Chondrocyte (in vitro differentiated cells): ENCODE measurements at places on chromosomes 3 and 15. TPM values are rescaled to one million over a fixed set of nuclear protein-coding genes. Genes with fewer than 3 reads are reported as not detected.

The SAMMSON gene
- 0.39 TPM in 1 of 3 replicates, not detected in the others for total RNA-seq

- no peaks in the 10 kb centered on the region for H3K27me3 ChIP-seq
- no peak overlapping the region for H3K27ac ChIP-seq
- no peak overlapping the region for H3K4me3 ChIP-seq
- H3K36me3 ChIP-seq = no peaks in the 10 kb centered on the region
Measured at GRCh38 chr15:39472621-39473297, 108.1 kb upstream of the THBS1 start.

GRCh38 chr15:27573805-27574485, 525.2 kb downstream of the OCA2 start:
- peaks cover 2% of the 10 kb centered on the region for H3K36me3 ChIP-seq
- H3K4me1 ChIP-seq = no peaks in the 10 kb centered on the region
- H3K27ac ChIP-seq = no peak overlapping the region
- H3K4me3 ChIP-seq = no peak overlapping the region

- H3K4me1 ChIP-seq = peaks cover 12% of the 10 kb centered on the region
- no peak overlapping the region for H3K4me3 ChIP-seq
- DNase-seq = no peak
- H3K27me3 ChIP-seq = peaks cover 2% of the 10 kb centered on the region
- no peaks in the 10 kb centered on the region for H3K36me3 ChIP-seq
Measured at GRCh38 chr3:113630956-113631542, 65.4 kb downstream of the USF3 start.

The CHRFAM7A gene
- total RNA-seq = 1.2 to 5.3 TPM (median 4.4 TPM) in 3 replicates

- peak overlapping the region; percentile 91 for H3K4me3 ChIP-seq
- H3K27me3 ChIP-seq = no peaks in the 10 kb centered on the region
- DNase-seq = no peak
- H3K27ac ChIP-seq = peak overlapping the region; percentile 100
Measured at GRCh38 chr3:5186858-5187155, 700 bp upstream of the EDEM1 start.

DNA sequence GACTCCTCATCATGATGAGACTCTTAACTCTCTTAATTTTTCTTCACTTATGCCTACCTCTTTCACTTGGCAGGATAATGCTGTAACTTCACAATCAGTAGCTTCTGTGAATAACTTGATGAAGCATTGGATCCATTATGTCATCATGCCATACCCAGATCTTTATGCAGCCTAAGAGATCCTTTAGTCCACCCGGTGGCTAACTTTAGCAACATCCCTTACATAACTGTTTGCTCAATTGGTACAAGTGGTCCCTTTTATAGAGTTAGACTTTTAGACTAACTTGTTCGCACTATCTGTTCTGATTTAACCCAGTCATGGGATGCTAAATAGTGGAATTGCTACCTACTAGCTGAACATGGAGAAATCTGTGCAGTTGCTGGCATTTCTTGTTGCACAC, 184.5 kb downstream of the USP13 start:
- no peak for DNase-seq
- H3K4me3 ChIP-seq = no peak overlapping the region
- peaks cover 9% of the 10 kb centered on the region for H3K4me1 ChIP-seq
- H3K27ac ChIP-seq = no peak overlapping the region

DNA sequence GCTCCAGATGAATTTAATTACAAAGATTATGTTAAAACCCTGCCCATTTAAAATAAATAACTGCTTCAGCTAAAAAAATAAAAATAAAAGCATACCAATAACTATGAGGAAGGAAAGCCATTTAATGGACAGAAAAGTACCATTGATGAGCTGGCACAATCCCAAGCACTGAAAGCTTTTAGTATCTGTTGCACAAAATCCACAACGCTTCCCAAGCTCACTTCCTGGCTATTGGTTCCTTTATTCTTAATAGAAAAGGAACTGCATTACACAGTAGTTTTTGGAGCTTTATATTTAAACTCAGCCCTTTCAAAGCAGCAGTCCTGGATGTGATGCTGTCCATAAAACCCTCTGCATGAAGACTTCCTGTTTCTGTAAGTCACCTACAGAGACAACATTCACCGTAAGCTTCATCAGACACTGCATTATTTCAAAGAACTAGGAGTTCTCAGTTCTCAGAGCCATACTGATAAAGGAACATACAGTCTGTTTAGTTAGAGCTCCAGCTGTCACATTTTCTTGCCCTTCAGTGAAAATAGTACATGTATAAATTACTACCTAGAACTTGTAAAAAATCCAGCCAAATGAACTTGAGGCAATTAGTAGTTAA, 81.5 kb downstream of the CSNK1G1 start:
- peaks cover 6% of the 10 kb centered on the region for H3K4me1 ChIP-seq
- H3K4me3 ChIP-seq = no peak overlapping the region
- H3K27me3 ChIP-seq = no peaks in the 10 kb centered on the region
- DNase-seq = no peak
- H3K27ac ChIP-seq = no peak overlapping the region

DNA sequence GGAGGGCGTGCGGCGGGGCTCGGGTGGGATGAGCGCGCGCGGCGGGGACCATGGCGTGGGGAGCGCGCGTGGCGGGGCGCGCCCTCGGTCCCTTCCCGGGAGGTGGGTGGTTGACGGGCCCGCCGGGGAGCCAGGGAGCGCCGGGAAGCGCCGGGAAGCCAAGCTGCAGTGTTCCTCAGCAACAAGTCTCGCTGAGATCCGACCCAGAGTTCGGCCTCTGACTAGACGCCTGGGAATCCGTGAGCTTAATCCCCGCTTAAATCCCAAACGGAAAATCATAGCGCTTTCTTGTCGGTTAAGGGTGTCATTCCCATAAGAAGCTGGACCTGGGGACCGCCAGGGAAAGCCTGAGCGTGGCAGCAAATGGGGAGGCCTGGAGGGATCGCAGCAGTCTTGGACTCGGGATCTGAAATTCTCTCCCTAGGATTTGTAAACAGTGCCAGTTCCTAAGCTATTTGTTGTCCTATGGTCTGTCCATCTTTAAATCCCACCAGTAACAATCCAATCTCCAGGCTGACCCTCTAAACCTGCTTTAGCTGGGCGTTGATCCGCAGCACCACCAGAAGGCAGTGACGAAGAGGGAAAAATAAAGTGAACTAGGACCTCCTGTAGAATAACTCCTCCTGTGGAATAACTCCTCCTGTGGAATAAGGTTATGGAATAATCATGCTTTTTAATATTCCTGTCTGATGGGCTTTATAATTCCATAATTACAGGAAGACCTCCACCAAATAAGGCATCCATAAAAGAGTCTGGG, 570 bp upstream of the NEDD4 start:
- H3K27me3 ChIP-seq = no peaks in the 10 kb centered on the region
- no peak for DNase-seq
- H3K4me3 ChIP-seq = peak overlapping the region; percentile 90
- no peaks in the 10 kb centered on the region for H3K36me3 ChIP-seq
- peak overlapping the region; percentile 90 for H3K27ac ChIP-seq

The NUP210 gene
- 0.72 to 1.3 TPM (median 0.82 TPM) in 3 replicates for total RNA-seq

DNA sequence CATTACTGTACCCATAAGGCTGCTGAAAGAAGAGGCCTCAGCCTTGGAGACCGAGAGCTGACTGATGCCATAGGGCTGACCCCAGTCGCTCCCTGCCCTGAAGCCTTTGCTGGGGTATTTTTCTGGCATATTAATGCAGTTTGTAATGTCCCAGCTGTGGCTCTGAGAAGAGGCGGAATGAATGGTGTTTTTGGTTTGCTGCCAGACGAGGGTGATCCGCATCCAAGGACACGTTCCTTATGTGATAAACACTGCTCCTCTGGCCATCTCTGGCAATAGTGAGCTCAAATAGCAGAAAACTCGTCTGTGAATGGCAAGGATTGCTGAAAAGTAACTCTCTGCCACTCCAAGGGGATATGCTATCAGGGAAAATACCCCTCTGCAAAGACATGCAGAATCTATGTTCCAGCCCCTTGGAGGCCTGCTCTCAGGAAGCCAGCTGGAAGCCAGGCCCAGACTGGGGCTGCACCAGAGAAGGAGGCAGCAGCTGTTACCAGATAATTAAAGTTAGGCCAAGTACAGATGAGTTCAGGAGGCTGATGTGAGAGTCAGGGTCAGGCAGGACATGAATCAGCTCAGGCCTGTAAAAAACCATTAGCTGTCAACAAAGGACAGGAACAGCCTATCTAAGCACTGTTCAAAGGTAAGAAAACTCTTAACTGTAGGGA, 28.9 kb upstream of the KLHL6 start:
- no peak for DNase-seq
- peaks cover 13% of the 10 kb centered on the region for H3K27me3 ChIP-seq
- H3K4me1 ChIP-seq = peaks cover 16% of the 10 kb centered on the region

DNA sequence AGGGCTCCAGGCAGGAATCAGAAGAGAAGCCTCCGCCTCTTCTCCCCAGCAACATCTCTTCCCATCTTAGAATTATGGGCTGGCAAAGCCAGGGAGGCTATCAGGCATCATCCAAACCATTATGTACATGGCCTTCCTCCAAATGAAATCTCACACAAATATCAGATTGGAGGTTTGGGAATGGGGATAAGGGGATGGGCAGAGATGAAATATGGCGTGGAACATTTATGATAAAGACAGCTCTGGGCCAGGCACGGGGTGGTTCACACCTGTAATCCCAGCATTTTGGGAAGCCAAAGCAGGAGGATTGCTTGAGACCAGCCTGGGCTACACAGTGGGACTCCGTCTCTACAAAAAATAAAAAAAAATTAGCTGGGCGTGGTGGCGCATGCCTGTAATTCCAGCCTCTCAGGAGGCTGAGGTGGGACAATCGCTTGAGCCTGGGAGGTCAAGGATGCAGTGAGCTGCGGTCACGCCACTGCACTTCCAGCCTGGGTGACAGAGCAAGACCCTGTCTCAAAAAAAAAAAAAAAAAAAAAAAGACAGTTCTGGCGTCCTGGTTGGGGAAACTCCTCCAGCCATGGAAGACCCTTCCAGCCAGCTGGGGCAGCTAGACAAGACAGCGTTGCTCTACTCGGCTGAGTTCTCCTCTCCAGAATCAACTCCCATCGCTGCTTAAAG, 36.6 kb downstream of the CPN2 start:
- peaks cover 11% of the 10 kb centered on the region for H3K4me1 ChIP-seq
- DNase-seq = no peak
- no peak overlapping the region for H3K4me3 ChIP-seq
- H3K27me3 ChIP-seq = peaks cover 62% of the 10 kb centered on the region
- H3K27ac ChIP-seq = no peak overlapping the region
- H3K36me3 ChIP-seq = peaks cover 2% of the 10 kb centered on the region

DNA sequence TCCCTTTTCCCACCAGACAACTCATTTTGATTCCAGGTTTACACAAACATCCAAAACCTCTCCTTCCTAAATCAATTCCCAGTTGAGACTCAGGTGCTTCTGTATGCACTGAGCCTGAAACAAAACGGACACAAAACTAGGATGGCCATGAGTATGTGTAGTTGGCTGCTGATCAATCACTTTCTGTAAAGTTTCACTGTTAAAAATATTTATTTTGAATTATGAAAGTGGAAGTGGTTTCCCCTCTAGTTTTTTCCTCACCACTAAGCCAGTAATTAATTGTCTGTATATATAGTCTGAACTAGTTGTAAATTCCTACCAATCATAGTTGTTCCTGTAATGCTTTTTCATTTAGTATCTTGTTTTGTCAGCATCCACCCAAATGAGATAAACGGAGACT, 51.7 kb upstream of the TSPAN3 start:
- no peak for DNase-seq
- peaks cover 6% of the 10 kb centered on the region for H3K36me3 ChIP-seq
- H3K27me3 ChIP-seq = no peaks in the 10 kb centered on the region

The AQP9 gene
- not detected in 3 replicates for total RNA-seq

The HRG gene
- total RNA-seq = not detected in 3 replicates

- H3K36me3 ChIP-seq = peaks cover 32% of the 10 kb centered on the region
- no peak for DNase-seq
- no peak overlapping the region for H3K27ac ChIP-seq
- no peak overlapping the region for H3K4me3 ChIP-seq
- H3K4me1 ChIP-seq = peaks cover 11% of the 10 kb centered on the region
- H3K27me3 ChIP-seq = no peaks in the 10 kb centered on the region
Measured at GRCh38 chr3:51934991-51935885, 6.5 kb downstream of the RRP9 start.

The LRRIQ4 gene
- not detected in 3 replicates for total RNA-seq

The ARNT2 gene
- total RNA-seq = 20.2 to 30.7 TPM (median 22.3 TPM) in 3 replicates

DNA sequence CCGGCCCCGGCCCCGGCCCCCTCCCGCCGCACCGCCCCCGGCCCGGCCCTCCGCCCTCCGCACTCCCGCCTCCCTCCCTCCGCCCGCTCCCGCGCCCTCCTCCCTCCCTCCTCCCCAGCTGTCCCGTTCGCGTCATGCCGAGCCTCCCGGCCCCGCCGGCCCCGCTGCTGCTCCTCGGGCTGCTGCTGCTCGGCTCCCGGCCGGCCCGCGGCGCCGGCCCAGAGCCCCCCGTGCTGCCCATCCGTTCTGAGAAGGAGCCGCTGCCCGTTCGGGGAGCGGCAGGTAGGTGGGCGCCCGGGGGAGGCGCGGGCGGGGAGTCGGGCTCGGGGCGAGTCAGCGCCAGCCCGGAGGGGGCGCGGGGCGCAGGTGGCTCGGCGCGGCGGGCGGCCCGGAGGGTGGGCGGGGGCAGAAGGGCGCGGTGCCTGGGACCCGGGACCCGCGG, 352 bp downstream of the CHRD start:
- no peak overlapping the region for H3K27ac ChIP-seq
- H3K4me3 ChIP-seq = no peak overlapping the region
- DNase-seq = no peak
- no peaks in the 10 kb centered on the region for H3K36me3 ChIP-seq
- H3K4me1 ChIP-seq = peaks cover 4% of the 10 kb centered on the region

The CCR3 gene
- total RNA-seq = not detected in 3 replicates

- no peaks in the 10 kb centered on the region for H3K36me3 ChIP-seq
- H3K4me1 ChIP-seq = peaks cover 27% of the 10 kb centered on the region
- no peak overlapping the region for H3K4me3 ChIP-seq
- no peak for DNase-seq
- H3K27ac ChIP-seq = no peak overlapping the region
Measured at GRCh38 chr15:38750786-38751185, 186.2 kb upstream of the RASGRP1 start.
